ENCODE measurements at places on chromosomes 3 and 15.

GRCh38 chr15:70857562-70858285 is 3.8 kb upstream of the LARP6 start:
- no peak for DNase-seq

- DNase-seq: no peak
Observed at GRCh38 chr3:13278783-13279531, 141.2 kb downstream of the NUP210 start.

GRCh38 chr3:133894353-133895207 is 1.1 kb downstream of the RAB6B start:
- peak; percentile 42 for DNase-seq

DNA sequence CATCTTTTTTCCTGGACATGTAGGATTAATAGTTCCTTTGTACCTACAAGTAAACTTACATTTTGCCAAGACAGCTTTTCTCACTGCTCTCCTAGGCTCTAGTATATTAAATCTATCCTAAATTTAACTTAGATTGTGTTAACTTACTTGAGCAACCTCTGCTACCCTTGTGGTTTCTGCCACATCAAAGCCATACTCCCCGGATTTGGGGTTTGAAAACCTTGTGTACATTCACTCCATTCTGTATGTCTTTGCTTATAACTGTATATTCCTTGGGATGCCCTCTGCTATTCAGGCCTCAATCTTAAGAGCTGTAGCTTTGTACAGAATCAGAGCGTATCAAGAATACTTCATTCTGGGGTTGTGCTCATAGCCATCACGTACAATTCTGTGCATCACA is 60.4 kb downstream of the ARIH1 start:
- no peak for DNase-seq

DNA sequence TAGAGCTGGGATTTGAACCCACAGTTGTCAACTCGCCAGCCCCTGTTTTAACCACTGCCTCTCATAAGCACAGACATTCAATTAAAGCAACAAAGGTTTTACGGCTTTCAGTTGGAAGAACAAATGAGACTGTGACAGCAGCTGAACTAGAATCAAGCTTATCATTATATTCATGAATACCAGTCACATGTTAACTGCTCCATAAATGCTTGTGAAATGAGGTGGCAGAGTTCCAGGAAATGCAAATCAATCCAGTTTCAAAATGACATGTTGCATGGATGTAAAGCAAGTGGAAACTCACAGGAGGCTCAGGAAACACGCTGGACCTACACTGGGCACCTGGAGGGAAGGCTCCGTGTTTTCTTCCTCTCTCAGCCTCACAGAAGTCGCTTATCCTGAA is 3.9 kb downstream of the GP5 start:
- DNase-seq: no peak
